ENCODE measurements at places on chromosomes 6 and 20.
A peak's percentile ranks its signal among the peaks of the same experiment; 100 is the strongest.

- DNase-seq: no peak
Observed at GRCh38 chr6:41972826-41973225, 31.2 kb upstream of the CCND3 start.

- no peak for DNase-seq
Observed at GRCh38 chr20:11509776-11510175, 407.9 kb upstream of the BTBD3 start.

DNA sequence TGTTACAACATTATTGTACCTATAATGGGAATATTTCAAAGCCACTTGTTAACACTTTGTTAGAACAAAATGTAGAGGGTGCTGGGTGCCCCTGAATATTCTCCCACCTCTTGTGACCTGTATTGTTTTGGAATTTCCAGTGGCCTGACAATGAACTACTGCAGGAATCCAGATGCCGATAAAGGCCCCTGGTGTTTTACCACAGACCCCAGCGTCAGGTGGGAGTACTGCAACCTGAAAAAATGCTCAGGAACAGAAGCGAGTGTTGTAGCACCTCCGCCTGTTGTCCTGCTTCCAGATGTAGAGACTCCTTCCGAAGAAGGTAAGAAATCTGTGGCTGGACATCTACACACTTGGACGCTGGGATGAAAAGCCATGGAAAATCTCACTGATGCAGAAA lies 28.9 kb downstream of the PLG start:
- peak; percentile 7 for DNase-seq

DNA sequence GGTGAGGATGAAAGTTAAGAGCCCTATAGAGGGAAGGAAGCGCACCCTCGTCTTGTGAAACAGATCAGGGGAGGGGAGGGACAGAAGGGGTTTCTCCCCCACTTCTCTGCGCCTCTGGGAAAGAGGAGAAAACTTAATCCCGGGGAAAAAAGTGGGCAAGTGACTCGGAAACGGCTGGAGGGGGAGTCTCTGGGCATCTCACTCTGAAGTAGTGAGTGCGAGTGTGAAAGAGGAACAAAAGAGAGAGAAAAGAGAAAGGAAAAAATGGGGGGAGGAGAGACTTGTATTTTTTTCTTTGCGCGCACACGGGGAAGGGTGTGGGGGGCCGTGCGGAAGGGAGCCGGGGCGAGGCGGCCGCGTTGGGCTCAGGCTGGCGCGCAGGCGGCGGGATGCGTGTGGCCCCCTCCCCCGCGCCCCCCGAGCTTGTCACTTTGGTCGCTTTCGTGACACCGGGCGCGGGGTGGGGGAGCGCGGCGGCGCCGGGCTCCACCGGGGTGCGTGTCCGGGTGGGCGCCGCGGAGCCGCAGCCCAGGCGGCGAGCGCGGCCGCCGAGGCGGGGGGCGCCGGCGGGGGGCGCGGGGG lies 454 bp downstream of the L3MBTL3 start:
- DNase-seq: peak; percentile 72

- no peak for DNase-seq
Observed at GRCh38 chr6:84975316-84975715, 210.9 kb upstream of the TBX18 start.

DNA sequence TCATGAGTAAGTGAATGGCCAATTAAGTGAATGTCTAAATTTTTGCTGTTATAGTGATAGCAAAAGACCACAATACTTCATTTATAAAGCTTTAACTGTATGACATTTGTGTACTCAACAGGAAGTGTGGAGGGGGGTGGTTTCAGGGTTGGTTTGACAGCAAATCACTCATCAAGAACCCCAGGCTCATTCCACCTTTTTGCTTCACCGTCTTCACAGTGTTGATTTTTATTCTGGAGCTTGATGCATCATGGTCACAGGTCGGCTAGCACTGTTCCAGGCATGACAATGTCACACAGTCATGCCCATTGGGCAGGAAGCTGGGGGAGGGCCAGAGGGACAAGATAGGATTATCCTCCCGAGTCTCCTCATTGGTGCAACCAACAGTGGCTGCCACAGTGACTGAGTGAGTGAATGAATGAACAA lies 75.0 kb downstream of the MDGA1 start:
- no peak for DNase-seq

GRCh38 chr20:33408716-33409654 lies 7.7 kb upstream of the CDK5RAP1 start:
- DNase-seq: peak; percentile 25

GRCh38 chr20:24102749-24103333 lies 114.3 kb upstream of the GGTLC1 start:
- DNase-seq: no peak

- DNase-seq: no peak
Observed at GRCh38 chr6:119683031-119683430, 333.5 kb upstream of the MAN1A1 start.

- no peak for DNase-seq
Observed at GRCh38 chr20:51950926-51951325, 148.6 kb upstream of the SALL4 start.

DNA sequence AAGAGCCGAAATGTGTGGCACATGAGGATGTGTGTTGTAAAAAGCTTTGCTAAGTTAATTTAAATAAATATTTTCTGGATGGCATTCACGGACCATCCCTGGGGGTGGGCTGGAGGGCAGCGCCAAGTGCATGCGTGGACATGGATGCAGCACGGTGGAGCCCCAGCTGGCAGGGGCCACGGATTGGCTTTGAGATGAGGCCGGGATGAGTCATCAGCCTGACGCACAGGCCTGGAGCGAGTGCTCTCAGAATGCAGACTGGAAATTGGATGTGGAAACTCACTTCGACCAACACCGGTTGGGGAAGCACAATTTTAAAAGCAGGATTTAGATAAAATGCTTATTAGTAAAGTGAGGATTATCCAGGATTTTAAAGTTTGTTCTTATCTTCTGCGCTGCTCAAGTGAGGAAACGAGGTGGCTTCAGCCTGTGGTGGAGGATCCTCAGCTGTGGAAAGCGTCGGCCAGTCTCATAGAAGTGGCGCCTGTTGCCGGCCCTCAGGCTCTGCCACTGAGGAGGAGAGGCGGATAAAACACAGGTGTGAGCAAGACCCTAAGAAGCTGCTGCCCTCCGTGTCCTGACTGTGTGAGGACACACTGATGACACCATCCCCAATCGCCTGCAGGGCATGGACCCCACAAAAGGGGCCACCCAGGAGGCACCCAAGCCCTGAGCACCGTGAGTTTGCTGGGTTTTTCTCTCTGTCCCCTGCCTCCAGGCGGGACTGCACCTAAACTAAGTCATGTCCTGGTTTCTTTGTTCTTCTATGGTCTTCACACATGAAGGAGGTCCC lies 279.7 kb downstream of the CDH4 start:
- DNase-seq: no peak

- DNase-seq: no peak
Observed at GRCh38 chr6:10138917-10139316, 276.0 kb downstream of the TFAP2A start.

- peak; percentile 54 for DNase-seq
Observed at GRCh38 chr6:84764332-84765049, at the start of gene TBX18. TBX18 (minus strand) TSS chr6:84764598; CDS start chr6:84764181, 417 bp downstream.

GRCh38 chr6:51016489-51016888 lies 197.8 kb downstream of the TFAP2B start:
- DNase-seq: no peak

GRCh38 chr20:43739148-43739749 lies 12.4 kb upstream of the GTSF1L start:
- no peak for DNase-seq

- peak; percentile 62 for DNase-seq
Observed at GRCh38 chr6:17856306-17856705, 131.1 kb downstream of the KIF13A start.

DNA sequence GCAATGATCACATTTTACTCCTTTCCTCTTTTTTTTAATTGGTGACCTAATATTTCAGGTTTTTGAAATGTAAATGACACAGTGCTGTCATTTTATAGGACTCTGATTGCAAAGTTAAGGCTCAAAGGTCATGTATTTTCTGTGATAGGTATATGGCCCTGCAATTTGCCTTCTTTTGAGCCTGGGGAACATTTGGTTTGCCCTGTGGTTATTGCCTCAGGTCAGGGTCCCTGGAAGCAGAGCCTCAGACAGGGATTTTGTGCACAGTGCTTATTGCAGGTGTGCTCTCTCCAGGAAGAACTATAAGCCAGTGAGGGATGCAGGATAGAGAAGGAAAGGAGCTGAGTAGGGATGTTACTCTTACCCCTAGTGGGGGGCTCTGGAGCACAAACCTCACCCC lies 229.3 kb upstream of the ECI2 start:
- no peak for DNase-seq

GRCh38 chr6:42260972-42261371 lies 43.3 kb upstream of the MRPS10 start:
- peak; percentile 47 for DNase-seq

DNA sequence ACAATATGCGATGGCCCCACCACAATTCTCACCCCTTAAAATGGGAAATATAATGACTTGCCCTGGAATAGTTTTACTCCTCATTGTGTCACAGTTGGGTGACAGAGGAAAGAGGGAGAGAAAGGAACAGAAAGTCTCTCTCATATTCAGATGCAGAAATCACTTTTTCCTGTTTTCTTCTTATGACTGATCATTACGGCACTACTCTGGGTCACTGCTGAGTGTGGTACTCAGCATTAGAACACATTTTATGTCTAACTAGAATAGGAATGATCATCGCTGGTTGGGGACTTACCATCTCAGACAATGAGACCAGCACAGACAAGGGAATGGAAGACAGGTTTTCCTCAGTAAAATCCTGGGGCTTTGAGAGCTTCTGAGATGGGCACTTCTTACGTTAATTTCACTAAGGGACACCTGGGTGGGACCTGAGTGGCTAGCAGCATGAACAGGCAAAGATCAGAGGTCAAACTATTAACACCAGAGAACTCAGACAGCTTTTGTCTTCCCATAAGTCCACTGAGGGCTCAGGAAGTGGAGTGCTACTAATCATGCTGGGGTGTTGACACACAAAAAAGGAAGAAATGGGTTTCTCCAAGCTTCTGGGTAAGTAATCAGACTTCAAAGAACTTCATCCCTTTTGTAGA lies 54.9 kb upstream of the ARHGAP18 start:
- DNase-seq: no peak

DNA sequence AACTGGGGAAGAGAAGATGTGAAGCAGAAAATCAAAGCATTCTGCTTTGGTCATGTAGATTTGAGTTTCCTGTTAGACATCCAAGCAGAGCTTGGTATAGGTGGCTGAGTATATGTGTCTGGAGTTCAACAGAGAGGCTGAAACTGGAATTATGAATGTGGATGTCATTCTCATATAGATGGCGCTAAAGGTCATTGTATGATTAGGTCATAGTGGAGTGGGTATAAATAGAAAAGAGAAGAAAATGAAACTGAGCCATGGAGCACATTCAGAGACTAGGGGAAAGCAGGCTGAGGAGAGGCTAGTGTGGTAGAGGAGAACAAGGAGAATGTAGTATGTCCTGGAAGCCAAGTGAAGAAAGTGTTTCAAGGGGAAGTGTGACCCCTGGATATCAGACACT lies 295.6 kb upstream of the PLN start:
- DNase-seq: peak; percentile 18

DNA sequence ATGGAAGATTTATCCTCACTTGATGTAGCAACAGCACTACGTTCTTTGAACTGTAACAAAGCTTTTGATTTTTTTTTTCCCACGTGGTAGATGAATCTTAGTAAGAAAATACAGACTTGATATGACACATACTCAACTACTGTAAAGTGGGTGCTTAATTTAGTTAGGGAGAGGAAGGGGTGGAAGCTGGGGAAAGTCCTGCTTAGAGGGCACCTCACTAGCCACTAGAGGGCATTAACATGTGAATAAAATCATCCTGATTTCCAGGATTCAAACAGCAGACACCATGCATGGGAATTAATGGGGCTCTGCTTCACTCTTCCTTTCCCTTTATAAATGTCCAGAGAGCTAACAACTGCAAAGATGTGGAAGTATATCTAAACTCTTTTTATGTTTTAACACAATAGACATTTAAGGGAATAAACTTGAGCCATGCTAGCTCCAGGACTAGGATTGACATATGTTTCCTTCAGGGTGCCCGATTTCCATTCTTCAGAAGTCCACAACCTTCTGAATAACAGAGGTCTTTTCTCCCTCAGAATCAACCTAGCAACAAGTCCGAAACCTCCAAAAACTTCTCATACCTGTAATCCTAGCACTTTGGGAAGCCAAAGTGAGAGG lies 250.1 kb downstream of the ATXN1 start:
- peak; percentile 72 for DNase-seq

GRCh38 chr6:132962936-132963868 lies 148.8 kb downstream of the RPS12 start:
- DNase-seq: peak; percentile 77

DNA sequence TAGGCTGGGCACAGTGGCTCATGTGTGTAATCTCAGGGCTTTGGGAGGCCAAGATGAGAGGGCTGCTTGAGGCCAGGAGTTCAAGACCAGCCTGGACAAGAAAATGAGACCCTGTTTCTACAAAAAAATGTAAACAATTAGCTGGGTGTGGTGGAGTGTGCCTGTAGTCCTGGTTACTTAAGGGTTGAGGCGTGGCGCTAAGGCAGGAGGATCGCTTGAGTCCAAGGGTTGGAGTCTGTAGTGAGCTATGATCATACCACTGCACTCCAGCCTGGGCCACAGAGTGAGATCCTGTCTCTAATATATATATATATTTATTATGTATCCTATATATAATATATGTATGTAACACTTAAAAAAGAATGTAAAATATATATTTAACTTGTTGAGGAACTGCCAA lies 7.9 kb upstream of the ABRACL start:
- DNase-seq: no peak

GRCh38 chr6:48985025-48985424 lies 478.0 kb downstream of the MMUT start:
- DNase-seq: no peak

GRCh38 chr6:21265034-21265729 lies 328.4 kb upstream of the SOX4 start:
- no peak for DNase-seq

DNA sequence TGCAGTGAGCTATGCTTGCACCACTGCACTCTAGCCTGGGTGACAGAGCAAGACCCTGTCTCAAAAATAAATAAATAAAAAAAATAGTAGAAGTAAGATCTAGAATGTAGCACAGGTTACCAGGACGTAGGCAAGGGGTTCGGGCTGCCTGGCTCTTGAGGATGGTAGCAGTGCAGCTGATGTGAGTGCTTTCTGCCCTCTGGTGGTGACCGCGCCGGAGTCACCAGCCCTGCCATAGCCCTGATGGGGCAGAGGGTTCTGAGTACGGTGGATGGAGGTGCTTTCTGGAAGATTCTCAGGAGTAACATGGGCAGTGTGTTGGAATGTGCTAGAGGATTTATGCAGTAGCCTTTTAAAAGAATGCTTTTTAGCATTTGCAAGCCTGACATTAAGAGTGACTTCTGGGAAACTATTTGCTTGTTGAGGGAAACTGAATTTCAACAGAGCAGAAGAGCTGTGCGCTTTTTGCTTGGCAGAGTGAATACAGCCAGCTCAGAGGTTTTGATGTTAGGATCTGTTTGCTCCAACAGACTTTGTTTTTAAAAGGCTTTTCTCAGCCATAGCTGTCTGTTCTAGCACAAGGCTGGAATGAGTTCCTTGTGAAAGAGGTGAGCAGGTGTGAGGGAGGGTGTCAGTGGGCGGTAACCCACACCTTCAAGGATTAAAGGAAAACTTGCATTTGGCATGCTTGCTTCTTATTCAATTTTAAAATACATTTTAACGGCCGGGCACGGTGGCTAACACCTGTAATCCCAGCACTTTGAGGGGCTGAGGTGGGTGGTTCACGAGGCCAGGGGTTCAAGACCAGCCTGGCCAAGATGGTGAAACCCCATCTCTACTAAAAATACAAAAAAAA lies 65.9 kb downstream of the PTPN1 start:
- peak; percentile 86 for DNase-seq

All from hematopoietic multipotent progenitor cell treated with erythropoietin and hydrocortisone succinate and interleukin-3 and kit ligand, for 4 days (in vitro differentiated cells).